Ascending aorta (tissue), 2 donors: ENCODE measurements at places on chromosomes 2 and 18.
A peak's percentile ranks its signal among the peaks of the same experiment; 100 is the strongest.

DNA sequence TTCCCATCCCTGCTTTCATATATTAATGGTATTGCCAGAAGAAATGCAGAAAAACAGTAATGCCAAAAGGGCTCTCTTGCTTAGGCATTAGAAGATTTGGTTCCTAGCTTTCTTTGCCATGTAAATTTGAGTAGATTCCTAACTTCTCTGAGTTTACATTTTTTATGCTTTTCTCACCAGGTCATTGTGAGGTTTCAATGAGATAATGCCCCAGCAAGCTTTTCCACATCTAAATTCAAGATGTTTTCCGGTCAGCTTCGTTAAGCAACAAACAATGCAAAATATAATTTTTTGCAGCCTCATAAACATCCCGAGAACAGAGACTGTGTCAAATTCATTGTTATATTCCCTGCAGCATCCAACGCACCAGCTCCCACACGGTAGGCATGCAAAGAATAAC, 44.9 kb downstream of the NCKAP5 start:
- DNase-seq: no peak

- no peak for DNase-seq
These were observed 58.7 kb upstream of the SH3RF3 start for GRCh38 chr2:109070290-109070689.

DNA sequence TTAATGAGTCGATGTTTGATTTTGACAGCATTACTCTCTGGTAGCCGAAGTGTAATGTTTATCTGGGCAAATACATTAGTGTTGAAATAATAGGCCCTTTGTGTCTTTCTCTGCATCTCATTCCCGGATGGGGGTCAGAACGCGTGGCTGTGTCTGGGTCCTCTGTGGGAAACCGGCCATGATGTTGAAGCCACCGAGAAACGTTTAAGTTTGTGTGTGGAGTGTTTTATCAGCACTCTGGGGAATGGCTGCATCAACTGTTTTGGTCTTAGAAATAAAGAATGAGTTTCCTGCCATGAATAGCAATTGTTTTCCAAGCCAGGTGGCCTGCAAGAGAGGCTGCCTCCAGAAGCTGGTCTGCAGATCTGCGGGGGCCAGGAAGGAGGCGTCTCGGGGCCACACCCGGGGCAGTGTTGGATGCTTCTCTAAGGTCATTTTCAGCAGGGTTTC, 69.7 kb downstream of the RNF144A start:
- no peak for DNase-seq

DNA sequence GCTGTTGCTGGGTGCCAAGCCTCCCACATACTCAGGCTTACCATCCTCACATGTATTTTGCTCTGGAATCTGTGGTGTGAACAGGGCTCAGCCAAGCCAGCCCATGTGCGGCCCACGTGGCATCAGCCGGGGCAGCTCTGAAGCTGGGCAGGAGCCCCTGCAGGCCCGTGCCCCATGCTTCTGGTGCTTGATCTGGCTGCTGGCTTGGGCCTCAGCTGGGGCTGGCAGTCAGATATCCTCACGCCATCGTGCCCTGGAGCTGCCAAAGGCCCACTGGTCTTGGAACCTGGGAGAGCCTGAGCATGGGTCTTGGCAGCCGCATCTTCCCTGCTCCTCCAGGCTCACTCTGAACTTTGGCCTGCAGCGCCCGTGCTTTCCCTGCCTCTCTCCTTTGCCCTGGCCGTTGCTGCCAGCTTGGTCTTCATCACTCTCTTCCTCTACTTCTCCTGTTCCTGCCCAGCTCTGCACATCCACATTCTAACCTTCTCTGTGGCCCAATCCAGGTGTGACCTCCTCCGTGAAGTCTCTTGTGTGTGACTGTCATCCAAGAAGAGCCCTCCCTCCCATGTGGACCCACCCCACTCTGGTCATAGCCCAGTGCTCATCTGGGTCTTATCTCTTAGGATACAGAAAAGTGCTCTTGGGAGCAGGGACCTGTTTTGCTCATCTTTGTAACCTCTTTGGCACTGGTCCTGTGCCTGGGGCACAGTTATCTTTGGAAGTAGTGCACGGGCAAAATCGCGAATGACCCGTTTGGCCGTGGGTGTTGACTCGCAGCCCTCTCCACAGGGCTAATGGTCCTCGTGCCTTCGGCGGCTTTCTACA, 116.1 kb downstream of the RNF144A start:
- peak; percentile 33 for DNase-seq

- DNase-seq: no peak
These were observed 57.3 kb upstream of the TANK start for GRCh38 chr2:161102770-161103450.

GRCh38 chr2:220192994-220193753, 565.7 kb downstream of the SLC4A3 start:
- DNase-seq: no peak

GRCh38 chr2:240523451-240524281, 34.1 kb downstream of the ANKMY1 start:
- DNase-seq: peak; percentile 56
